8988T (cell line): ENCODE measurements at places on chromosomes 4 and X.
A peak's percentile ranks its signal among the peaks of the same experiment; 100 is the strongest.

DNA sequence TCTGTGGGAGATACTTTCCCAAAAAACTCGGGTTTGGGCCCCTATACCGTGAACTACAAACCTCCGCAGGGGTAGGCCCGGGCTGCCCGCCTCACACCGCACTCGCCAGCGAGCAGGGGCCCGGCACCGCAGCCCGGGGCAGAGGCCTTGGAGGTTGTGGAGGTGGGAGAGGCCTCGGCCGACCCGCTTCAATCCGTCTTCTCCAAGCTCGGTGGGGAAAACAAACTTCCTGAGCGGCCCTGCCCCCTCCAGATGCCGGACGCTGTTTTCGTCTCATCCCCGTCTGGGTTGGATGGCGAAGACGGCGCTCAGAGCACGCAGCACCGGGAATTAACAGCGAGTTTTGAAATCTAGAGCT lies 442 bp upstream of the MCUB start:
- DNase-seq: peak; percentile 10

DNA sequence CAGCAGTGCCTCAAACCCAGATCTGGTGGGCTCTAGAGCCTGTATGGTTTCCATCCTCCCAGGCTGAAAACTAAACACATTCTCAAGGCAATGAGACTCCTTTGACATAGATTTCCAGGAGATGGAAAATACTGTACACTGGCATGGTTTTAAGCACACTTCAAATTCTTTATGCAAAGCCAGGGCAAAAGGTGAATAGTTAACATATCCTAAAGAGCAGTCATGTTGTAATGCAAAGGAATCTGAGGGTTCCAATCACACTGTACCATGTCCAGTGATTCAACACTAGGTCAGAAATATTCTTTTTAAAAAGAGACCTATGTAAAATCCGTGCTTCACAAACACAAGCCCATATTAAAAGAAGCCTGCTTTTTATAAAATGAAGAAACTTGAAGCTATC lies 195.3 kb downstream of the QDPR start:
- no peak for DNase-seq

DNA sequence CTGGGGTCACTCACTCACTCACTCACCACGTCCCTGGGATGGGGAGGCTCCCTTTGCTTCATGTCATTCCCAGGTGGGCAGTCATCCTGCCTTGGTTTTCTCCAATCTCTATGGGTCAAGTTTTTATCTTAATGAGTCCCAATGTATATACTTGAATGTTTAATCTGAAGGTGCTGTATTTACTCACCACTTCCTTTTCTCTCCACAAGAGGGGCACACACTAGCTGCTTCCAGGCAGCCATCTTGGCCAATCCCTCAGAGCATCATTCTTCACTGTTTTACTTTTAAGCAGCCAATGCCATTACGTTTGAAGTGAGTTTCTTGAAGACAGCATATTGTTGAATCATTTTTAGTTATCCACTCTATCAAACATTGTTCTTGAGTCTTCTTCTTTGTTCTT lies 153.4 kb upstream of the ARSJ start:
- DNase-seq: no peak

DNA sequence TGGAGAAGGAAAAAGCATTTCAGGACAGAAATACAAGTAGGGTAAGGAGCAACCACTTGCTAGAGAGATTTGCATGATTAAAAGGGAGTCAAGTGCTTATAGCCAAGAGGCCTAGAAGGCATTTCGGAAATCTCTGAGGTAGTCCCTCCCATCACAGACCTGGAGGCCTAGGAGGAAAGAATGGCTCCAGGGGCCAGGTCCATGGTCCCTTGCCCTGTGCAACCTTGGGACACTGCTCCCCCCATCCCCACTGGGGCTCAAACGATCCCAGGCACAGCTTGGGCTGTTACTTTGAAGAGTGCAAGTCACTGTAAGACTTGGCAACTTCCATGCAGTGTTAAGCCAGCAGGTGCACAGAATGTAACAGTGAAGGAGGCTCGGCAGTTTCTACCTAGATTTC lies 51.2 kb upstream of the FBXW7 start:
- DNase-seq: no peak

DNA sequence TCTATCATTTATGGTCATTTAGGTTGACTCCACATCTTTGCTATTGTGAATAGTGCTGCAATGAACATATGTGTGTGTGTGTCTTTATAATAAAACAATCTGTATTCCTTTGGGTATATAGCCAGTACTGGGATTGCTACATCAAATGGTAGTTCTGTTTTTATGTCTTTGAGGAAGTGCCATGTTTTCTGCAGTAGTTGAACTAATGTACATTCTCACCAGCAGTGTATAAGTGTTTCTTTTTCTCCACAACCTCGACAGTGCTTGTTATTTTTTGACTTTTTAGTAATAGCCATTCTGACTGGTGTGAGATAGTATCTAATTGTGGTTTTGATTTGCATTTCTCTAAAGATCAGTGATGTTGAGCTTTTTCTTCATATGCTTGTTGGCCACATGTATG lies 80.5 kb downstream of the ARHGAP6 start:
- DNase-seq: no peak

DNA sequence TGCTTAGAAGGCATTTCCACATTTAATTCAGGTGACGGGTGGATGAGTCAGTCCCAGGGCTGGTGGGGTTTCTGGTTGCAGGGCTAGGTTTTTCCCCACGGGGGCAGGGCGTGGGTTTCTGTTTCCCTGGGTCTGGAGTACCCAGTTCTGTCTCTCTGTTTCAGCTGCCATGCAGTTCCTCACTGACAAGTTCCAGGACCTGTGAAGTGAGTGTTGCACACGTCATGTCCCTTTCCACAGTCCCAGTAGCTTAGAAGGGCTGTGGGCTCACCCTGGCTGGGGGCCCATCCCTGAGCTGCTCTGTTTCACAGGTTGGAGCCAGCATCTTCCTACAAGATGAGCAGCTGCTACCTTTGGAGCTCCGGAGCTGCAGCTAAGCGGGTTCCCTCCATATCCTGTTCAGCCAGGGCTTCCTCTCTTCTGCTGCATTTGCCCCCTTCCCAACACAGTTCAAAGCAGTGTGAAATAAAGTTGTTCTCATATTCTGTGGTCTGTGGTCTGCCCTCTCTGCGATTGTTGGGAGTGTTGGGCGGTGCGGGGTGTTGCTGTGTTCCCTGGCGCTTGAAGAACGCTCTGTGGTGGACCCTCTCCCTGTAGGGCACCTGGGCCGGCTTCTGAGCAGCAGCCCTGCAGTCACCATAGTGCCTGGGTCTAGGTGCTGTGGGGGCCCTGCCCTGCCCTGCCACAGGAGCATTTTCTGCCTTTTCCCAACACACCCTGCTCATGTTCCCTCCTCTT lies 3.9 kb downstream of the LOC101059915 start:
- DNase-seq: no peak

- no peak for DNase-seq
Measured at GRCh38 chr4:171940656-171941055, 127.5 kb downstream of the GALNTL6 start.

DNA sequence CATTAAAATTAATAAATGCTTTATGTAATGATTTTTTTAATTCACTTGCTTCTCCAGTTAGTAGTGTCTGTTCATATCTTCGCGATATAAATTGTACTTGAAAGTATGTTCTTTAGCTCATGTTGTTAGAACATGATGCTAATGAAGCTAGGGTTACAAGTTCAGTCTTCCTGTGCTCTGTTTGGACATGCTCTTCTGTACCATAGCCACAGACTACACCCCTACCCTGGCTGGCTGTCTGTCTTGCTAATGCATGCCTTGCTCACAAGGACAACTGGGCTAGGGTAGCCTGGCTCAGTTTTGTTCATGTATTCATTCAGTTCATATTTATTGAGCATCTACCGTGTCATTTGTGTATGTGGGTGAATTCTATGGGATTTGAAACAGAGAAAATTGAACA lies 50.8 kb upstream of the MTMR1 start:
- DNase-seq: no peak

- DNase-seq: no peak
Measured at GRCh38 chr4:113434247-113434587, 327.3 kb downstream of the CAMK2D start.

DNA sequence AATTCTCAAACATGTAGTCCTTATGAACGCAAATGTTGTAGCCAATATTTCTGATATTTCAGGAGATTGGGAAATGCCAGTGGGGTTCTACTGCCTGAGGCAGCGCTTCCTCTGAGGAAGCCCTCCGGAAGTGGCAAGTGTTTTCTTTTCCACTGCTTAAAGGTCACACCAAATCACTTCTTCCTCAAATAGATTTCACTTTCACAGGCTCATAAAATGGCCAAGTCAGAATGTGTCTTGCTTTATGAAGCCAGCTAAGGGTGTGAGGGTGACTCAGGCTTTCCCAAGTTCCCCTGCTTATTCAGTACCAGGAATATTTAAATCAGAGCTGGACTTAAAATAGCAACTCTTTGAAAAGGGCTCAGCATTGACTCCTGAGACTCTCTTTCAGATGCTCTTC lies 514.2 kb upstream of the DIPK2B start:
- DNase-seq: no peak

DNA sequence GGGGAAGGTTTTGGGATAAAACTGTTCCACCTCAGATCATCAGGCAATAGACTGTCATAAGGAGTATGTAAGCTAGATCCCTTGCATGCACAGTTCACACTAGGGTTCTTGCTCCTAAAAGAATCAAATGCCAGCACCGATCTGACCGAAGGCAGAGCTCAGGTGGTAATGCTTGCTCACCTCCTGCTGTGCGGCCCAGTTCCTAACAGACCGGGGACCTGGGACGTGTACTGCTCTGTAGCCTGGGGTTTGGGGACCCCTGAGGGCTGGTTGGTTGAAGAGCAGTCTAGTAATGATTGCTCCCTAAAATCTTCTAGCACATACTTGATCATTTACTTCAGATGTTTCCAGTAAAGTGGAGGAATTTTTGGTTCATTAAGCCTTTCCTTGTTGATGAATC lies 173.1 kb upstream of the SLIT2 start:
- DNase-seq: no peak

GRCh38 chrX:40647307-40648197 lies at the start of gene CXorf38:
CXorf38 (minus strand) TSS chrX:40647561; CDS start chrX:40647520, 41 bp downstream.
- DNase-seq: peak; percentile 84
